A549 treated with DMSO at 1 μM for 4 hours (cell line): ENCODE measurements at places on chromosomes 7 and 10. TPM values are rescaled to one million over a fixed set of nuclear protein-coding genes. Genes with fewer than 3 reads are reported as not detected.

Gene PDK4
- total RNA-seq = 3.7 to 5.6 TPM (median 5.0 TPM) in 5 replicates

Gene ELFN1
- total RNA-seq = 0.39 to 0.57 TPM (median 0.49 TPM) in 5 replicates

Gene SFTPA1
- total RNA-seq = not detected in 5 replicates

Gene TAS2R41
- total RNA-seq = not detected in 5 replicates

Gene SPDYE2B
- total RNA-seq = 0.05 TPM in 1 of 5 replicates, not detected in the others

Gene GFRA1
- total RNA-seq = 9.8 to 12.3 TPM (median 11.2 TPM) in 5 replicates

Gene ALOX5
- total RNA-seq = 0.13 to 0.66 TPM (median 0.28 TPM) in 5 replicates

Gene ANLN
- total RNA-seq = 57.9 to 74.9 TPM (median 72.1 TPM) in 5 replicates

Gene TMEM229A
- not detected in 5 replicates for total RNA-seq

Gene CALML3
- not detected in 5 replicates for total RNA-seq

Gene CHAT
- total RNA-seq = not detected in 5 replicates

Gene OGDHL
- total RNA-seq = 0.15 to 0.42 TPM (median 0.22 TPM) in 5 replicates

Gene MACC1
- not detected in 5 replicates for total RNA-seq

Gene MCU
- total RNA-seq = 31.7 to 41.9 TPM (median 37.0 TPM) in 5 replicates

Gene KDM7A
- 2.6 to 3.8 TPM (median 3.4 TPM) in 5 replicates for total RNA-seq

Gene AKR1E2
- total RNA-seq = 6.2 to 9.8 TPM (median 8.6 TPM) in 5 replicates

Gene ADAP1
- total RNA-seq = 3.8 to 5.7 TPM (median 4.1 TPM) in 5 replicates

Gene TMEM236
- 0.03 to 0.12 TPM (median 0.07 TPM) in 5 replicates for total RNA-seq

Gene GDF2
- total RNA-seq = not detected in 5 replicates

Gene COL28A1
- 0.56 to 0.97 TPM (median 0.71 TPM) in 5 replicates for total RNA-seq

Gene TMEM178B
- 1.2 to 1.7 TPM (median 1.6 TPM) in 5 replicates for total RNA-seq

Gene TMEM139
- total RNA-seq = 0.57 to 1.8 TPM (median 0.81 TPM) in 5 replicates

Gene NKX1-2
- 0.03 to 0.04 TPM in 2 of 5 replicates, not detected in the others for total RNA-seq

Gene IL15RA
- total RNA-seq = 3.5 to 4.4 TPM (median 4.1 TPM) in 5 replicates

Gene CPVL
- total RNA-seq = 0.16 to 0.45 TPM (median 0.25 TPM) in 4 of 5 replicates, not detected in the other

Gene SPDYE5
- not detected in 5 replicates for total RNA-seq

Gene FZD1
- total RNA-seq = 2.4 to 2.9 TPM (median 2.6 TPM) in 5 replicates

Gene AHCYL2
- 5.5 to 7.8 TPM (median 7.3 TPM) in 5 replicates for total RNA-seq

Gene PRKAR1B
- total RNA-seq = 23.6 to 28.6 TPM (median 27.1 TPM) in 5 replicates

Gene VAX1
- 1.3 to 1.9 TPM (median 1.5 TPM) in 5 replicates for total RNA-seq

Gene NPY4R
- total RNA-seq = 35.0 to 49.7 TPM (median 43.3 TPM) in 5 replicates

Gene SRRT
- 112 to 151 TPM (median 144 TPM) in 5 replicates for total RNA-seq

Gene RBP3
- not detected in 5 replicates for total RNA-seq

Gene ARID5B
- total RNA-seq = 1.8 to 2.8 TPM (median 2.0 TPM) in 5 replicates

Gene BMPER
- 6.8 to 8.9 TPM (median 7.6 TPM) in 5 replicates for total RNA-seq

Gene ZNF487
- 5.6 to 7.2 TPM (median 7.0 TPM) in 5 replicates for total RNA-seq

Gene CYP2E1
- total RNA-seq = 0.19 to 0.30 TPM (median 0.28 TPM) in 5 replicates

Gene NPY4R2
- 16.0 to 32.4 TPM (median 27.0 TPM) in 5 replicates for total RNA-seq

Gene CYP26C1
- not detected in 5 replicates for total RNA-seq

Gene C10orf90
- total RNA-seq = 2.4 to 3.6 TPM (median 2.7 TPM) in 5 replicates

Gene BTBD16
- 0.44 to 1.5 TPM (median 0.59 TPM) in 5 replicates for total RNA-seq

Gene ICA1
- 0.63 to 1.2 TPM (median 0.76 TPM) in 5 replicates for total RNA-seq

Gene CAV2
- 147 to 203 TPM (median 168 TPM) in 5 replicates for total RNA-seq

Gene HOXA13
- 1.6 to 2.2 TPM (median 2.0 TPM) in 5 replicates for total RNA-seq

Gene WNT2
- 0.03 to 0.04 TPM in 2 of 5 replicates, not detected in the others for total RNA-seq

Gene ITIH5
- 0.08 to 0.14 TPM (median 0.10 TPM) in 5 replicates for total RNA-seq

Gene PSTK
- 3.3 to 5.8 TPM (median 4.6 TPM) in 5 replicates for total RNA-seq

Gene RADIL
- total RNA-seq = 1.3 to 2.4 TPM (median 1.6 TPM) in 5 replicates

Gene NRCAM
- total RNA-seq = 70.5 to 98.1 TPM (median 90.7 TPM) in 5 replicates
